ENCODE measurements at places on chromosomes 3 and 15.

GRCh38 chr15:73125219-73125618 lies 73.0 kb downstream of the NEO1 start:
- no peak for DNase-seq

GRCh38 chr3:187290503-187290902 lies 1.0 kb downstream of the MASP1 start:
- DNase-seq = no peak

GRCh38 chr3:192831111-192831644 lies 86.5 kb downstream of the MB21D2 start:
- no peak for DNase-seq

- DNase-seq = no peak
Observed at GRCh38 chr15:101724675-101725005, 367 bp upstream of the TARS3 start.

DNA sequence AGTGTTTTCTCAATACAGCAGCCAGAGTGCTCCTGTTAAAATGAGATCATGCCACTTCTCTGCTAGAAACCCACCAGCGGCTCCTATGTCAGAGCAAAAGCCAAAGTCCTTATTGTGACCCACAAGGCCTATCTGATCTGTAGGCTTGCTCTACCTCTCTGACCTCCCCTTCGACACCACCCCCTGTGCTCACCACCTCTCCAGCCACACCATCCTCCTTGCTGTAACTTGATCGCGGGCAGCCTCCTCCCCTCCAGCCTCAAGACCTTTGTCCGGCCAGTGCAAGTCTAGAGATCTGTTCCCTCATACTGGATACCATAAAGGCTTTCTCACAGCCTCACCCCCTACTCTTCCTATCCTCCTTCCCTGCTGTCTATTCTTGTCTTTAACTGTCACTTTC lies 1.9 kb upstream of the IGDCC4 start:
- no peak for DNase-seq
